ENCODE measurements at places on chromosomes 16 and 17. TPM values are rescaled to one million over a fixed set of nuclear protein-coding genes. Genes with fewer than 3 reads are reported as not detected.

DNA sequence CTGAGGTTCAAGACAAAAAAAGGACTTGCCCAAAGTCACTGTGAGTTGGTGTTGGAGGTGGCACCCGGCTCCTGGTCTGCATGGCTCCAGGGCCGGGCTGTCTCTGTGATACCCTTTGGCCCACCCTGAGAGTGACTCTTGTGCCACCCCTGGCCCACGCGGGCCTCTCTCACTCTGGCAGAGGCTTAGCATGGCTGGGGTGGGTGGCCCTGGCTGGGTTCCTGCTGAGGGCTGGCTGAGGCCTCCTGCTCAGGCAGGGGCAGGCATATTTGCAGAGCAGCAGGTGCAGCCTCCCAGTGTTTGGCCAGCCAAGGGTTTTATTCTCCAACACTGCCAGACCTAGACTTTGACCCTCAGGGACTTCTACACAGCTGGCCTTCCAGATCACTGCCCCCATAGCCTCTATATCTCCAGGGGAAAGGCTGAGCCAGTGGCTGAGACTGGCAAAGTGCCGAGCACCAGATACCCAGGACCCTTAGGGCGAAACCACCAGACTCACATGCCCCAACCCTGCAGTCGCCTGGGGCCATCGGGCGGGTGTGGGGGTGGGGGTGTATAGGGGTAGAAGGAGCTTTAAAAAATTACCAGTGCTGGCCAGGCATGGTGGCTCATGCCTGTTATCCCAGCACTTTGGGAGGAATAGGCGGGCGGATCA, 21.5 kb upstream of the ADGRG1 start:
- no peak for DNase-seq

FOXJ1 gene
- total RNA-seq, result not detected

KRT24 gene
- total RNA-seq, result not detected

TBC1D3G gene
- not detected for total RNA-seq

GRCh38 chr17:604765-605164, 109.9 kb downstream of the VPS53 start:
- DNase-seq, result peak; percentile 6

Data from Daoy (cell line).